K562 (cell line): ENCODE measurements at places on chromosomes 12 and 14.

- DNase-seq: no peak
These were observed 6.3 kb upstream of the MLXIP start for GRCh38 chr12:122072031-122072970.

DNA sequence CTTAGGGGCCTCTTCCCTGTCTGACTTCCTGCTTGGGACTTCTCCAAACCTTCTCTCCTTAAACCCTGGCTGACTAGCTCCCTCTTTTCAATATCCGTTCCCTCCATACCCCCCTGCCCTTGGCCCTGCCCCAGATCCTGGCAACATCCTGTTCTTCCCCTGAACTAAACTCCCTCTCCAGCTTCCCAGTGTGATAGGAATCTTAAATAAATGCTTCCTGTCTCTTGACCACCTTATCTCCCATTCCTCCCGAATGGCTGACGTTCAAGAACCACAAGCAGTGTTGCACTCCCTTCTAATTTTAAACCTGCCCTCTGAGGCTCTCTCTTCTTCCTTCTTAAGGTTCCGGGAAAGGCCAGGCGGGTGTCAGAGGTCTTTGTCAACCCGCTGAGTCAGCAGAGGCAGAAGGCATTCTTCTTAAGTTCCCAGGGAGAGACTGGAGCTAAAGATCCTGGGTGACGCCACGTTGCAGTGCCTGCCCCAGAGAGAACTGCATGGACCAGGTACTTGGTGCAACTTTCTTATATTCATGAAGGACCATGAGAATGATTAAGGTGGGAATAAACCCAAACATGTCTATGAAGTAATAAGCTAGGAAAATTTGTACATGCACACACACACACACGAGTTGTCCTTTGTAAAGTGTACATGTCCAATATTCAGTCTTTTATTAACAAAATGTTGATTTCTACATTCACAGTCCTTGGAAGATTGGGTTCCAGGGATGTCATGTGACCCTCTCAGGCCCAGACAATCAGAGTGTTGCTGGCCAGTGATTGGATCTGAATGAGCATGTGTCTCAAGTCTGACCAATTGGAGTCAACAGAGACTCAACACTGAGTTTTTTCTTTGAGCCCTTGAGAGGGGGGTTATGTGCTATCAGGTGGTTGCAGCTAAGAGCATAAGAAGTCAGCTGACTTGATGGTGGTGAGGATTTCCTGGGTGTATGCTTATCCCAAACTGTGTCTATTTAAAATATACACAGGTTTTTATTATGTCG is 420.2 kb upstream of the TBX3 start:
- DNase-seq: no peak

GRCh38 chr12:103282124-103282523 is 213.6 kb downstream of the C12orf42 start:
- no peak for DNase-seq

GRCh38 chr12:27331291-27331926 is 1.2 kb upstream of the BMAL2 start:
- peak; percentile 35 for DNase-seq

- no peak for DNase-seq
These were observed 72.8 kb downstream of the TAOK3 start for GRCh38 chr12:118299791-118300460.

DNA sequence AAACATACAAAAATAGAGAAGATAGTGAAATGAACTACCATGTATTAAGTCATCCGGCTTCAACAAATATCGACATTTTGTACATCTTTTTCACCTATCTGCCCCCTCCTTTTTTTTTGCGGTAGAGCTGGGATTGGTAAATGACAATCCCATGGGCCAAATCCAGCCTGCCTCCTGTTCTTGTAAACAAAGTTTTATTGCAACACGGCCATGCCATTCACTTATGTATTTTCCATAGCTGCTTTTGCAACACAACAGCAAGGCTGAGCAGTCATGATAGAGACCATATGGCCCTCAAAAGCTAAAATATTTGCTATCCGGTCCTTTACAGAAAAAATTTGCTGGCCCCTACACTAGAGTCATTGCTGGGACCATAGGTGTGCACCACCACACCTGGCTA is 58.1 kb upstream of the PLEKHG3 start:
- DNase-seq: no peak

DNA sequence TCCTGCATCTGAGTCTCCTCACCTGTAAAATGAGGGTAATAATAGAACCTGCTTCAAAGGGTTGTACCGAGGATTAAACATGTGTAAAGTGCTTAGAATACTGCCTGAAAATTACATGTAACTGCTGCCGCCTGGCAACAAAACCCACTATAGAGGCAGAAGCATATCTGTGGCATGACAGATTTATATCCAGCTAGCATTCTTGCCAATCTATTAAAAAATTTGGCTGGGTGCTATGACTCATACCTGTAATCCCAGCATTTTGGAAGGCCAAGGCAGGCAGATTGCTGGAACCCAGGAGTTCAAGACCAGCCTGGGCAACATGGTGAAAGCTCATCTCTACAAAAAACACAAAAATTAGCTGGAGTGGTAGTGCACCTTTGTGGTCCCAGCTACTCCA is 16.4 kb upstream of the KSR2 start:
- DNase-seq: no peak

- DNase-seq: no peak
These were observed 397.9 kb upstream of the ATP2B1 start for GRCh38 chr12:90106568-90106967.

- no peak for DNase-seq
These were observed 16.7 kb downstream of the DNM1L start for GRCh38 chr12:32695787-32696186.

DNA sequence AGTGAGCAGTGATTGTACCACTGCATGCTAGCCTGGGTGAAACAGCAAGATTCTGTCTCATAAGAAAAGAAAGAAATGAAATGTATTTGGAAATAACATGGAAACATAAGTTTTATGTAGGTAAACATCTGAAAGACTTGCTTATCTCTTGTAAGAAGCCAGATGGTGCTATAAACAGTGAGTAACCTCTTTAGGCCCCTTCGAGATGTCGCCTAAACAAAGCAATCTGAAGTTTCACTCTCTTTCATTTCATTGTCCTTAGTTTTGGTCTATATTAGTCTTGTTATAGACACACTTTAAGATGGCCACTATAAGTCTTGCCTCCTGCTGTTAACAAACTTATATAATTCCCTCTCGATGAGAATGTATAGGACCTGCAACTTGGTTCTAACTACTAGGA is 472.6 kb upstream of the ATP2B1 start:
- no peak for DNase-seq

- no peak for DNase-seq
These were observed 419.7 kb downstream of the ADAMTS20 start for GRCh38 chr12:43132291-43132690.

DNA sequence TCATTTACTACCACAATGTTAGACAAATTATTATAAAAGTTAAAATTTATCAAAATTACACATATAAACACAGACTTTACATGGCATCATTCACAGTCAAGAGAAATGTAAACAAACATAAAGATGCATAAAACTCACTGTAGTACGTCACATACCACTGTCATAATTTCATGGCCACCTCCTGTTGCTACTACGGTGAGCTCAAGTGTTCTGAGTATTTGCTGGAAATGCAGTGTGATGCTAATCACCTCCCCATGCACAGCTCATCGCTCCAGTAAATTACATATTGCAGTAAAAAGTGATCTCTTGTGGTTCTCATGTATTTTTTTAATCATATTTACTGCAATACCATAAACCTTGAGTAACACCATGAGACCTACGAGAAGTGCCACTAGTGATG is 247.7 kb upstream of the SFSWAP start:
- no peak for DNase-seq

DNA sequence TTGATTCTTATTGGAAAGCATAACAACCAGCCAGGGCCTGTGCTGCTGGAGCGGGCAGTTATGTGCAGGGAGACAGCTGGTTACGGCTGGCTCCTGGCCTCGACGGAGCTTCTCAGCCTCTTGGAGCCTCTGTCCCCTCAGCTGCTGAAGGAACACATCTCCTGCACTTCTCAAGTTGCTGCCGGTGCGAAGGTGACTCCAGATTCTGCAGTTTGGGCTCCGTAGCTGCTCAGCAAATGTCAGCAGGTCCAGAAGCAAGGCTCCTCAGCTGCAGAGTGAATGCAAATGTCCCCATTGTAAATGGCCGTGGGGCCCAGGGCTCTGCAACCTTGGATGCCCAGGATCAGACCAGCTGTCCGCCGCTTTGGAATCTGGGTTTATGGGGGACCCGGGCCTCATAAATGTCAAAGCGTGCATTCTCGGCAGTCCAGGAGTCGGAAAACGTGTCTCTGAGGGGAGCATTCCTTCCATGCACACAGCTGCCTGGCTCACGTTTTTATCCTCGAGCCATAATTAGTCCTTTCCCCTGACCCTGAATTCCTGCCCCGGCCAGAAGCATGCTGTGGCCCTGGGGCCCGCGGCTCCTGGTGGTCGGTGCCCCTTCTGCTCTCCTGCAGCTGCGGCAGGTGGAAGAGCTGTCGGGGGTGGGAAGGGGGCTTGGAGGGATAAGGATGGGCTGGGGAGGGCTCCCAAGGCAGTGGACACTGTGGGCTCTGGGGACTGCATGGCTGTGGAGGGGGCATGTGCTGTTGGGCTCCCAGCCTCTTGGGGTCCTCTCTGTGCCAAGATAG is 106.0 kb downstream of the KIF26A start:
- DNase-seq: no peak

- no peak for DNase-seq
These were observed 492.5 kb downstream of the FUT8 start for GRCh38 chr14:65904988-65905387.

DNA sequence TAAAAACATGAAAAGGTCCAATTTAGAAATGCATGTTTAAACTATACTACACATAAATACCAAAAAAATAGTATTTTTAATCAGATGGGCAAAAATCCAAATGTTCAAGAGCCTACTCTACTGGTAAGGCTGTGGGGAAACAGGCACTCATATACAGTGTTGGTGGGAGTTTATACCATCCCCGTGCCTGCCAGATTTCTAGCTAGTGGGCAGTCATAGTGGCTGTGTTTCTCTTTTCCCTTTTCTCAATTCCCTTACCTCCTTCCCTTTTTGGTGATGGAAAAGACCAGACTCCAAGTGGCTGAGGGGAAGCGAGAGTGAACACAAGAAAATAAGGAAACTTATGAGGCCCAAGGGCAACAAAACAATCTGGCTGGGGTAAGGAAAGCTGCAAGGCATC is 14.7 kb downstream of the ZNF641 start:
- no peak for DNase-seq

DNA sequence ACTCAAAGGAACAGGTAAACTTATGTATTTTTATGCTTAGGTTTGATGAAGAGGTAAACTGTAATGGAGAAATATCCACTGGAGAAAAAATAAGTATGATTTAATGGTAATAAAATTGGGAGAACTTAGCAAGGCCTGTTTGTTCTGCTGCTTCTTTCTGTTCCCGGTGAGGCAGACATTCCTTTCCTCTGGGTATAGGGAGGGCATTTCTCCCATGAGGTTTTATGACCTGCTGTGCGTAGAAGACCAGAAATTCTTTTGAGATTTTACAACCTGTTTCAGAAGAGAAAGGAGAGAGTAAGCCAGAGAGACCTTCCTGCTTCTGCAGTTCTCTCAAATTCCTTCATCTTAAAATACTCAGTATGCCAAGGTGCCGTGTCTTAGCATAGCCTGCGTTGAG is 139.4 kb upstream of the RMST start:
- no peak for DNase-seq

- DNase-seq: no peak
These were observed 2.4 kb upstream of the CISTR start for GRCh38 chr12:53754188-53754585.

DNA sequence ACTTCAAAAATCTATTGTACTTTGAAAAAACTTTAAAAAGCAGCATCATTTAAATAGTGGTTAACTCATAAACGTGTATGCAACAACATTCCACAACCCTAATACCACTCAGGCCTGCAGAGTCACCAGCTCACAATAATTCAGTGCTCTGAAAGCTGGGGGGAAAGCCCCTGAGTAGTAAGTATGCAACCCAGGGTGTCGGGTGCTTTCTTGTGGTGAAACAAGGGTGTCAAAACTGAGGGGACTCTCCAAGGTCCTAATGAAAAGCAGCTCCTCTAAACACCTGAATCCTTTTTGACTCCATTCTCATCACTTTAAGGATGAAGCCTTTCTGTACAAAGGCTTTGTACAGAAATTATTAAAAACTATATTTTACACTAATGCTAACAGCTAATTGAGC is 33.7 kb downstream of the FGFR1OP2 start:
- DNase-seq: no peak

GRCh38 chr12:41980390-41980789 is 164.3 kb downstream of the GXYLT1 start:
- DNase-seq: no peak

DNA sequence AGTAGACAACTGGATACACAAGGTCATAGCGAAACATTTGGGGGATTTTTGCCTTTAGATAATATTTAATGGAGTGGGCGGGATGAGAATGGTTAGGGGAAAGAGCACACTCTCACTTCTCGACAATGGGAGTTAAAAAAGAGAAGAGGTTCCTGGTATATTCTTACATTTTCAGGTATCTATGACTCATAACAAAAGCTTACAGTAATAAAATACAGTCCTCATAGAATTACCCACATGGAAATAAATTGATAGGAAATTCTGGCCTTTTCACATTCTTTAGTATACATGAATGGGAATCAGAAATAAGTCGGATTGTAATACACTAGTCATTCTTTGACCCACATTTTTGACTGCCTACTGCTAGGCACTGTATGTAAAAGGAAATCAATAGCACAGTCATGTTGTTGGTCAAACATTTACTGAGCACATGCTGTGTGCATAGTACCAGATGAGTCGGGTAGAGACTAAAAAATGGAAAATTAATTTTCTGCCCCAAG is 8.2 kb upstream of the CRADD start:
- no peak for DNase-seq

- peak; percentile 29 for DNase-seq
These were observed 790 bp downstream of the GTF2A1 start for GRCh38 chr14:81219759-81220579.

- DNase-seq: no peak
These were observed 48.6 kb upstream of the ZDHHC17 start for GRCh38 chr12:76715332-76715731.

DNA sequence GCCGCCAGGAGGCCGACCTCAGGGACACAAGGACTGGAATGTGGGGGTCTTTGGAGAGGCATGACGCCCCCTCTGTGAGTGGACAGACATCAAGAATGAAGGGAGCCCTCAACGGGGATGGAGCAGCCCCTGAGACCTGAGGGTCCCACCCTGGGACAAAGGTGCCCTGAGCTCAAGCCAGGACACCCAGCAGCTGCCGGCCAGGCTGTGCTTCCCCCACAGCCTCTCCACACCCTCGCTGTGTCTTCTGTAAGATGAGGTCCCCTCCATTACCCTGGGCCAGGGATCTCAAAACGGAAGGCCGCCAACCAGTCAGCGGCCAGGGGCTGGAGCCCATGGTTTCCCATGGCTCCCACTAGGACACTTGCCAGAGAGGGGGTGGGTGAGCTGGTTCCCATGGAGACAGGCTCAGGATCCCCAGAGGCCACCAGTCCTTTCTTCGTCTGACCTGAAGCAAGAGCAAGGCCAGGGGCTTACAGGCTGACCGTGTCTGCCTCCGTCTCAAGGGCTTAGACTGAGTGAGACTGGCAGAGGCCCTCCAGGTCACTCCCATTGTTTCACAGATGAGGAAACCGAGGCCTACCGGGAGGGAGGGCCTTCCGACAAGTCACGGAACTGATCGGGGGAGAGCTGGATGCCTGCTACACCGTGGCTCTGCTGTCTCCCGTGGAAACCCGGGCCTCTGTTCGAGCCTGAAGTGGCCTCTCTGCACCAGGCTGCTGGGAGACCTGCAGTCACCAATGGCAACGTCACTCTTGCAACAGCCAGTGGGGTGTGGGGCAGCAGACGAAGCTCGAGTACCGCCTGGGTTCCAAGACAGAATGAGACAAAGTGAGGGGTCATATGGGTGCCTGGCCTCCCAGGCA is 91.7 kb upstream of the DIO3 start:
- DNase-seq: no peak
